ENCODE measurements at places on chromosomes 1 and 21.
A peak's percentile ranks its signal among the peaks of the same experiment; 100 is the strongest.

DNA sequence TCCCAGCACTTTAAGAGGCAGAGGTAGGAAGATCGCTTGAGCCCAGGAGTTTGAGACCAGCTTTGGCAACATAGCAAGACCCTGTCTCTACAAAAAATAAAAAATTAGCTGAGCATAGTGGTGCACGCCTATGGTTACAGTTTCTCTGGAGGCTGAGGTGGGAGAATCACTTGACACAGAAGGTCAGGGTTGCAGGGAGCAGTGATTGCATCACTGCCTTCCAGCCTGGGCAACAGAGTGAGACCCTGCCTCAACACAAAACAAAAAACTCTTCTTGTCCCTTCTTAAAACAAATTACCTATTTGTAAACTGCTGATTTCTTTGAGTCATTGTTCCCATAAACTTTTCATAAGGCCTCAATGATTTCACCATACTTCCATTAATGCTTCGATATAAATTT, 18.7 kb downstream of the PRKAA2 start:
- no peak for DNase-seq

GRCh38 chr1:160431006-160431405, 30.6 kb downstream of the VANGL2 start:
- no peak for DNase-seq

- no peak for DNase-seq
Measured at GRCh38 chr1:151492120-151492519, 19.1 kb upstream of the CGN start.

DNA sequence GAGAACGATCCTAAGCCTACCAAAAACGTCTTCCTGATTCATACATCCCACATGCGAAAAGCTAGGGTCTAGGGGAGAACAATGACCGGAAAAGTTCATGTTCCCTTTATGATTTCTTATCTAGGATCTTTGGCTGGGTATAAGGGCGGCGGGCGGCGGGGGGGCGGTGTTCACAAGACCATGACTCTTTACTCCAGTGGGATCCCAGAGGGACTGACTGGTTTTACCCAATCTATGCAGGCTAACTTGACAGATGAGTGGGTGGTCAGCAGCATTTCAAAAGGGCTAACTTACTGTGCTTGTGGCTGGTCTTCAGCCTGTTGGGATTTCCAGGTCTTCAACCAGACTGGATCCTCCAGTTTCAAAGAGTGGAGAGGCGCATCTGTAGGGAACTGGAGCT, 40.3 kb downstream of the CNIH3 start:
- no peak for DNase-seq

DNA sequence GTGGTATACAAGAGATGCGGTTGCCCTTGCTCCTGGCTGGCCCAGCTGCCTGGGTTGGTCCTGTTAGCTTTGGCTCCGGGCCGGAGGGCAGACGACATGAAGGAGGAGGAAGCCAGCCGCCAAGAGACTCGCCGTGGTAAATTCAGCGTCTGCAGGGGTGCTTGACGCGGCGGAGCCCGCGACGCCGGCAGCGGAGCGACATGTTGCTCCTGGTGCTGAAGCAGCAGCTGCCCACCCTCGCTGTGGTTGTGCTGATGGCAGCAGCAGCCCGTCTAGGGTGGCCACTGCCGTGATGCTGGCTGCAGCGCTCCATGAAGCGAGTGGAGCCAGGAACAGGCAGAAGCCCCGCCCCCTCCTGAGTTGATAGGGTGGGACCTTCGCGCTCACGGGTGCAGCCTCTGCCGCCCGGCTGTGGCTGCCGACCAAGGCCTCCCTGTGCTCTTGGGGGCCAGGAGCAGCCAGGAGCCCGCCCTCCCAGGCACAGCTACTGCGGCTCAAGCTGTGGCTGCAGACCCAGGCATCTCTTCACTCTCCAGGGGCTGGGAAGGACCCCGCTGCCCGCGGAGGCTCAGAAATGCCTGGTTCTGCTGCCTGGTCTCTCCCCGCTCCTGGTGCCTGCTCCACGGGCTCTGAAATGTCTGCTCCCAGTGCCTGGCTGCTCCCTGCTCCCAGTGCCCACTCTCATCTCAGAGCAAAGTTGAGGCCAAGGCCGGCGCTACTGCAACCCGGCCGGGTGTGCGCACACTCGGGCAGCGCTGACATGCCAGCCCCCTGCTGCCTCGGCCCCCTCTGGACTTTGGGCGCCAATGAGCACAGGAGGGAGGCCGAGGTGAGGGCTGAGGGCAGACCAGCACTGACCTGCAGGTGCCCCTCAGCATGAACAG, 4.4 kb upstream of the ZNF692 start:
- DNase-seq = peak; percentile 54

GRCh38 chr1:208084764-208085163, 159.4 kb downstream of the PLXNA2 start:
- no peak for DNase-seq

- no peak for DNase-seq
Measured at GRCh38 chr21:32844653-32845436, 73.3 kb upstream of the PAXBP1 start.

GRCh38 chr1:16013220-16013907, 4.5 kb downstream of the HSPB7 start:
- peak; percentile 22 for DNase-seq

- DNase-seq = no peak
Measured at GRCh38 chr1:44501047-44501890, 96.2 kb downstream of the RNF220 start.

- DNase-seq = no peak
Measured at GRCh38 chr1:50893466-50893865, 66.6 kb downstream of the FAF1 start.

DNA sequence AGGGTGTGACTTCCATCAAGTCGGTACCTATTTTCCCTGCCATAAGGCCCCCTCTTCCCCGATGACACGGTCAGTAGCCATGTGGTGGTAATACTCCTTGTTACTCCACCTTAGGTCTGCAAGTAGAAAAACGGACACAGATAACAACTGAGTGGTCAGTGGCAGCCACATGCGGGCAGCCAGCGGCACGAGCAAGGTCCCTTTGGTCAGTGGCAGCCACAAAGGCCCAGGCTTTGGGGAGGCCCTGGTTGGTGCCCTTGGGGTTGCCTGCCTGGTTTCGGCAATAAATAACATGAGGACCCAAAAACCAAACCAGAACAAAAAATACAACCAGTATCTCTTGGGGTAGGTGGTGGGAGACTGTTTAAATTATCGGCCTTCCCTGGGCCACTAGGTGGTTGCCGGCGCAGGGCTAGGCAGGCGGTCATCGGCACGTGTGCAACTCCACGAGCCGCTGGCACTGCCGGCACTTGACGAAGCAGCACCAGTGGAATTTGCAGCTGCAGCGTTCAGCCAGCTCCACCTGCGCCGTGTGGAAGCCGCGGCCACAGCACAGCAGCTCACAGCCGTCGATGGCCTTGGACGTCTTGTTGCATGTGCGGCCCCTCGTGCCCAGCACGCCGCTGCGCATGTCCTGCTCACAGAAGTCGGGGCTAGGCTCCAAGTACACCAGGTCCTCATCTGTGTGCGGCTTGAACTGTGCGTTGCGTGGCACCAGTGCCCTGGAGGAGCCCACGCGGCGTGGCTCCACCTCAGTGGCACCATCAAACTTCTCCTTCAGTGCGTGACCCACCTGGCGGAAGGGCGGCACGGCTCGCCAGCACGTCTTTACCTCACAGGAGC, 23.1 kb downstream of the WNT4 start:
- DNase-seq = no peak

DNA sequence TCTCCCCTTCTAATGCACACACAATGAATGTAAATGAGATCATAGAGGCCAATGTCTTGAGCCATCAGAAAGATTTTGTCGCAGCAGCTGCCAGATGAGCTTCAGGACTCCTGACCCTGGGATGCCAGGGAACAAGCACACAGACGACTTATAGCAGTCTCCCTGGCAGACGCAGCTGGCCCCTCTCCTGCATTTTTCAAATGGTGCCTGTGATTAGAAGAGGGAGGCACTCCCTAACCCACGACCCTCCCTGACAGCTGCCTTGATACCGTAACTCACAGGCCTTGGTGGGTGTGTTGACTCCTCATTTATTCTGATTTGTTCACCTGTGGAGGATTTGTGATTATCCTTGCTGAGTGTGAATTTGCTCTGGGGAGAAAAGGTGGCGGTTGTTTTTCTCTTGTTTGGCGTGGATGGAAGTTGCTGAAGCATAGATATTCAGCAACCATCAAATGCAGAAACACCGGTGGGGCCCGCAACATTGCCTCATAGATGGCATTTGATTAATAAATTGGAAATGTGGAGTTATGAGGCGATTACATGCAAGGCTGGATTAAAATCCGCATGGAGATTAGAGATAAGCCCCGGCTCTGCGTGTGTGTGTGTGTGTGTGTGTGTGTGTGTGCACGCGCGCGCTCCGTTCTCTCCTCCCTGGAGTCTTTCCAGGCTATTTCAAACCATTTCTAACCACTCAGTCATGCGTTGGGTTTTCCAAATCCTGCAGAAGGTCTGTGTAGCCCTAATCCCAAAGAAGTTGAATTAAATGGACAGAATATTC, 2.1 kb upstream of the RD3 start:
- no peak for DNase-seq

- DNase-seq = peak; percentile 70
Measured at GRCh38 chr1:84620720-84621313, 46.6 kb upstream of the CTBS start.

DNA sequence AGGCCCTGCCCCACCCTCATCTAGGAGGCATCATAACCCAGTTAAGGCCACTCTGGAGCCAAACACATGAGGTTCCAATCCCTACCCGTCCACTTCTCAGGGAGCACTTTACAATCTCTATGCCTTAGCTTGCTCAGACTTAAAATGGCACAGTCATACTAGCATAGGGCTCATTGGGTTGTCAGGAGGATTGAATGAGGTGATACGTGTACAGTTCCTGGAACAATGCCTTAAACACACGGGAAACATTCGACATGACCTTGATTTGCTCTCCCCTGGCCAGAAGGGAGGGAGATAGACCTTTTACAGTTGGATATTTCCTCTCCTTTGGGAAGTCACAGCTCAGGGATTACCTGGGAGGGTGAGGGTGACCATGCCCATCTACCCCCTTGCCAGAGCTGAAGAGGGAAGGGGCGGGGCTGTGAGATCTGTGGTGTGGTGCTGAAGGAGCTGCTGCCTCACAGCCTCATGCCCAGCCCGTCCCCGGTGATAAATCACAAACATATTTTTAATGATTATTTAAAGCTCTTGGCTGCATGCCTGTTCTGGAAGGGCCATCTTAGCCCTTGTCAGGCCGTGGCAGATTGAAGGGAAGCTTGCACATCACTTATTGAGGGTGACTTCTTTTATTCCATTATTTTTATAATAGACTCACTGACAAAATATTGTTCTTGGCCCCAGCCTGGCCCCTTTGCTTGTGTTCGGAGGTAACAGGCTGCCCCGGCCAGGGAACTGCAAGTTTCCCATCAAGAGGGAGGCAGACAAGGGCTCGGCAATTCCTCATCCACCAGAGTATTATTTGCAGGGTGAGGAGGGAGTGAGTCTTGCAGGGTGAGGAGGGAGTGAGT, 83.4 kb downstream of the FOXD2 start:
- DNase-seq = no peak

DNA sequence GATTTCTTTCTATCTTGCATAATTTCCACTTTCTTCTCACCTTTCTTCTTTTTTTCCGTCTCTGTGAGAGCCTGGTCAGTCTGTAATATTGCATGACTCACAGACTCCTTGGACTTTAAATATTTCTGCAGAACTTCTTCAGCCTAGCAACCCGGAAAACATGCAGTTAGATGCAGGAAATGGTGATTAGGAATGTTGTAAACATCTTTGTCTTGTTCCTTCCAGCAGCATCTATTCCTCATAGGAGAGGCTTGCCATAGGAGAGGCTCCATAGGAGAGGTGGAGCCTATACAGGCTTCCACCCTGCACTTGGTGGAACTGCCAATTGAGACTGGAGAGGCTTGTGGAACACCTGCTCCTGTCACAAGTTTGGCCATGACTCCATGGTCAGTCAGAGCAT, 10.0 kb downstream of the GBP5 start:
- DNase-seq = no peak

GRCh38 chr1:219699870-219700269, 87.0 kb upstream of the ZC3H11B start:
- no peak for DNase-seq

DNA sequence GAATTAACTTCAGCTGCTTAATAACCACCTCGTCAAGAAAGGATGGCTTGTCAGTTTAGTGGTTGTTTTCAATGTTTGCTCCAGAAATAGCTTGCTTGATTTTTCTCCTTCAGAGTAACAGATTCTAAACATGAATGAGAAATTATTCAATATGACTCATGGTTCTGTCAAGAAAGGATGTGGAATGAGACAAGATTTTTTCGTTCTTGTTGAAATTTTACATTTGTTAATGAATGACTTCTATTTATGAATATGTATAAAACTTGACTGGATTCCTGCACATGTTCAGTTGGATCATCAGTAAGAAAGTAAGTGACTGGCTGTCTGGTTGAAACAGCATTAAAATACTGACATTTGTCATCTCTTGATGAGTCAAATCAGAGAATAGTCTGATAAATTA, 38.3 kb downstream of the IFI44 start:
- DNase-seq = no peak

DNA sequence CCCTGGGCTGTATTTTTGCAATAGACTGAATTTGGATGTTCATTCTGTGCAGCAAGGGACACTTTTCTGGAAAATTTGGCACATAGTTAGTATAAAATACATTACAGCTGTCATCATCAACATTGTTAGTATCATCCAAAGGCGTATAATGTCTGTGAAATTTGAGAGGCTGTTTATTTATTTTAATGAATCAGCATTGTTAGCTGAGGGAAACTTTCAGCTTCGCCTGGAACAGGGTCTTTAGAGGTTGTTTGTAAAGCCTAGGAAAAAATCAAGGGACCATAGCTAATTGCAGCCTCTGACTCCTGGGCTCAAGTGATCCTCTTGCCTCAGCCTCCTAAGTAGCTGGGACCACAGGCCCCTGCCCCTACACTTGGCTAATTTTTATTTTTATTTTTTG, 106.8 kb upstream of the USP24 start:
- no peak for DNase-seq

DNA sequence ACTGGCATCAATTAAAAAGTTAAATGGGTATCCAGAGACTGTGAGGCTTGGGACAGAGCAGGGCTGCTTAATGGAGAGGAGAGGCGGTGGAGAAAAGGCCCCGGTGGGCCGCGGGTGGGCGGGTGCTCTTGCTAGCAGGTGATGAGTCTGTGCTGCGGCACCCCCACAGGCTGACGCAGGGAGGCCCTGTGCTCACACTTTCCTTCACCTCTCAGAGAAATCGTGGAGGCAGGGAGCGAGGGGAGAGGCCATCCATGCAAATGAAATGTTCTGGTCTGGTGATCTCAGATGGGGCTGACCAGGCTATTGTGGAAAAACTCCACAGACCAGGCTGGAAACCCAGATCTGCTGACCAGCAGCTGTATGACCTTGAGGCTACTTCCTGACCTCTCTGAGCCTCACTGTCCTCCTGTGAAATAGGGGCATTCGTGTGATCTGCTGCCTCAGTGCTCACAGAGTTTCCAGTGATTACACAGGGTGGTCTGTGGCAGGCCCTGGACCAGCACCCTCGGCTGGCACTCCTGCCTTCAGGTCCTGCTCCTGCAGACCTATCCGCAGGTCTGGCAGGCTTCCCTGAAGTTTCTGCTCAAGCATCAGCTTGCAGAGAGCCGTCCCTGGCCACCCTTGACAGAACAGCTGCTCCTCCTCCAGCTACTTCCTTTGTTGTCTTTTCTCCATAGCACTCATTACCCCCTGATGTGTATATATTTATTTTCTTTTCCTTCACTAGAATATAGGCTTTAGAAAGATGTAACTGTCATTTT, 89.2 kb downstream of the BEND5 start:
- no peak for DNase-seq

- no peak for DNase-seq
Measured at GRCh38 chr1:34140011-34140676, 24.9 kb downstream of the CSMD2 start.

GRCh38 chr1:205680073-205680851, at the start of gene SLC45A3:
Gene SLC45A3 (minus strand): TSS chr1:205680509. CDS start chr1:205664656, 15,853 bp downstream.
- peak; percentile 8 for DNase-seq

Data from activated T-helper 1 cell treated with anti-CD3 and anti-CD28 coated beads, Interleukin-2, amount 50 U/mL, for 16 hours (primary cell).